HCT116 (cell line): ENCODE measurements at places on chromosomes 4 and X. TPM values are rescaled to one million over a fixed set of nuclear protein-coding genes. Genes with fewer than 3 reads are reported as not detected.

The TMEM154 gene
- 2.4 TPM for total RNA-seq

DNA sequence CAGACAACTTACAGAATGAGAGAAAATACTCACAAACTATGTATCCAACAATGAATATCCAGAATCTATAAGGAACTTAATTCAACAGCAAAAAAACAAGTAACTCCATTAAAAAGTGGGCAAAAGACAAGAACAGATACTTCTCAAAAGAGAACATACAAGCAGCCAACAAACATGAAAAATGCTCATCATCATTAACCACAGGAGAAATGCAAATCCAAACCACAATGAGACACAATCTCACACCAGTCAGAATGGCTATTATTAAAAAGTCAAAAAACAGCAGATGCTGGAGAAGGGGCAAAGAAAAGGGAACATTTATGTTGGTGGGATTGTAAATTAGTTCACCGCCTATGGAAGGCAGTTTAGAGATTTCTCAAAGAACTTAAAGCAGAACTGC is 150.3 kb downstream of the FGF16 start:
- DNase-seq, result no peak

DNA sequence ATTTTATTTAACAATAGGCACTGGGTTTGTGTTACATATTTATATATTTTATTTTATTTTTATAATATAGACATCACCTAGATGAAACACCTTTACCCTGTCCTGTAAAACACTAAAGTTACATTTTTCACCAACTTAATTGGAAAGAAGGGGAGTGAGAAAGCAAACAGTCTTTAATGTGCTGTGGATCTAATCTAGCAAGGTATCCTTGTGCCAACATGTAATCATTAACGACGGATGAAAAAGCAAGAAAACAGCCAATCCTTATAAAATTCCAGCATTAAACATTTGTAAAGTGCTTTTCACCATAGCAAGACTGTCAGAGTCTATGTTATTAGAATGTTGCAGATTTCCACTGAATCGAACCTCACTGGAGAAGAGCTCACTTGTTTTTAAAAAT is 92.7 kb downstream of the HHIP start:
- DNase-seq, result no peak

The LRRC66 gene
- total RNA-seq, result 0.12 TPM

DNA sequence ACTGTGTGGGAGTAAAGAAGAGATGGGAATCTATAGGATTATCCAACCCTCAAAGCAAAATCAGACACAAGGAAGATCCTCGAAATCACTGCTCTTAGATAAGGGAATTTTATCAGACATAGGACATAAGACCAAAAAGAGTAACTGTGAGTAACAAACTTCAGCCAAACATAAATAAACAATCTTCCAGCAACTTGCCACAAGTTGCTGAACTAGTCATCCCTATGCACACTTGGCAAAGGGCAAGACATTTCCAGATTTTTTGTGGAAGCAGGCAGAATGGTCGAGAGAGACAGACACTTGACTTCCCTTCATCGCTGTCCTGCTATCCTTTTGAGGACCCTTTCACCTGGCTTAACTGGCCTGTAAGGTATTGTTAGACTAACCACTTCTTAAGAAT is 89.6 kb downstream of the KCNIP4 start:
- no peak for DNase-seq

- DNase-seq, result peak; percentile 1
Observed at GRCh38 chr4:113869743-113870375, 108.3 kb upstream of the CAMK2D start.

DNA sequence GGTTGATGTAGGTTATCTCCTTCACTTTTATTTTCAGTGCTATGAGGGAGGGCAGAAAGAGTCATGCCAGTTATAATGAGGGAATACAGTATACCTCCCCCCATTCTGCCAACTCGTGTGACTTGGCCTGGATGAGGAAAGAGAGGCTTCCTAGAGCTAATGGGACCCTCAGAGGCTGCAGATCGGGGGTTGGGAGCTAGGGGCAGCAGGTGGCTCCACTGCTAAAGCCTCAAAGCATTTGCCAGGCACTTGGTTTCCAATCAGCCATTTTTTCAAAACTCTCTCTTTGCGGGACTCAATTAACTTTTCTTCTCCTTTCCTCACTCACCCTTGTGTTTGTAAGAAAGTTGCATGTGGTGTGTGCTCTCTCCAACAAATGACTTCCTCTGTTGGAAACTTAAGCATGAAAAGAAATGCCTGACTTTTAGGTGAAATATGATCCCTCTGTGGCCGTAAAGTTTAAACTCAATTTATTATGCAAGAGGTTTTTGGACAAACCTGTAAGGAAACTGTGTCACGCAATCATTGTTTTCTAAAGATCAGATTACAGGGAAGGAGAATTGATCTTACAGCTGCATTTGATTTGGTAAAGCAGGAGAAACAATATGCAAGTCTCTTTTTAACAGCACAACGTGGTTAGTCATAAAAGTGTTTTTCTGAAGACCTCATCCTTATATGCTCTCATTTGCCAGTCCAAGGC is 7.0 kb downstream of the SFRP2 start:
- DNase-seq, result no peak
